ENCODE measurements at places on chromosomes 2 and 18.

DNA sequence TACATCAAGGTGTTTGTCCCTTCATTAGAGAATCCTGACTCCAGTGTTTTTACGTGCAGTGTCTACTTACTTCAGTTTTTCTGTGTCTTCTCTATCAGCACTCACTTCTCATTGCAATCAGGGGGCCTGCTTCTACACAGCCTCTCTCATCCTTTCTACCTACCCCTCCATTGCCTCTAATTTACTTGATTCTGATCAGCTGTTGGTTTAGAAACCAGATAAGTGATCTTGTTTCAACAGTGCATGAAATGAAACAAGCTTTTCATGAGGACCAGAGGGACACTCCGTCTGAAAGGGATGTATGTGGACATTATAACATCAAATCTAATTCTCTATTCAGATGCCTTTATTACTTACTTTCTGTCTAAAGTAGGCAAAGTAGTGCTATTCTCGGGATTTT lies 136.9 kb downstream of the PRKCE start:
- no peak for DNase-seq

DNA sequence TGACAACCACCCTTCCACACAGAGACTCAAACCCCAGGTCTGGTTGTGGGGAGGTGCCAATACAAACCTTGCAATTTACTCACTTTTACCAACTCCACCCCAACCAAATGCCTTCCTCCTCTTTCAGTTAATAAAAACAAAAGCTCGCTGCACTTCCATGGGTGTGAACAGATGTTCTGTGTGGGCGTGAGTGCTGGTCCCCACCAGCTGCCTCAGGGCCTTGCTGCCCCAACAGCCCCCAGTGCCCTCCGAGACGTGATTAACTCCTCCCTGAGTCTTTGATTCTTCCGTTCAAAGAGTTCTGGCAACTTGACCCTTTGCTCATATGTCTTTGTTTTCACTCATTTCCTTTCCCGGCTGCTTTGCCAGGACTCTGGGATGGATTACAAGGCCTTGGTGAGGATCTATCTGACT lies 258.9 kb upstream of the CXCR4 start:
- no peak for DNase-seq

DNA sequence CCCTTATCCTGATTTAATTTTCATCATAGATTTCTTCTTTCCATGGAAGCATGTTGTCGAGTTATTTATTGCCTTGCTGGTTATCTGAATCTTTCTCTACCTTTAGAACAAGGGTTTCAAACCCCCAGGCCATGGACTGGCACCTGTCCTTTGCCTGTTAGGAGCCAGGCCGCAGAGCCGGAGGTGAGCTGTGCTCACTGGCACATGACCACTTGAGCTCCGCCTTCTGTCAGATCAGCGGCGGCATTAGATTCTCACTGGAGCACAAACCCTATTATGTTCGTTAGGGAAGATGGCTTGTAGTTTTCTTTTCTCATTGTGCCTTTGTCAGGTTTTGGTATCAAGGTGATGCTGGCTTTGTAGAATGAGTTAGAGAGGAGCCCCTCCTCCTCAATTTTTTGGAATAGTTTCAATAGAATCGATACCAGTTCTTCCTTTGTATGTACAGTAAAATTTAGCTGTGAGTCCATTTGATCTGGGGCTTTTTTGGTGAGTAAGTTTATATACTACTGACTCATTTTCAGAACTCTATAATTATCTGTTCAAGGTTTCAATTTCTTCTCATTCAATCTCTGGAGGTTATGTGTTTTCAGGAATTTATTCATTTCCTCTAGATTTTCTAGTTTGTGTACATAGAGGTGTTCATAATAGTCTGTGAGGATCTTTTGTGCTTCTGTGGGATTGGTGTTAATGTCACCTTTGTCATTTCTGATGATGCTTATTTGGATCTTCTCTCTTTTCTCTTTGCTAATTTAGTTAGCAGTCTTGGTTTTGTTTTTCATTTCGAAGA lies 668.0 kb upstream of the FAM98A start:
- DNase-seq = no peak

- DNase-seq = no peak
Observed at GRCh38 chr2:169513926-169514325, 4.4 kb downstream of the KLHL41 start.

- DNase-seq = no peak
Observed at GRCh38 chr18:48084041-48084757, 153.7 kb upstream of the SMAD2 start.
